ENCODE measurements at places on chromosomes 12 and 14. TPM values are rescaled to one million over a fixed set of nuclear protein-coding genes. Genes with fewer than 3 reads are reported as not detected.

The C14orf180 gene
- total RNA-seq: not detected

The LRP6 gene
- total RNA-seq: 72.2 TPM

The KRT8 gene
- 412 TPM for total RNA-seq

The CLEC4E gene
- 10.5 TPM for total RNA-seq

The SLC24A4 gene
- 2.1 TPM for total RNA-seq

The GZMB gene
- 4.9 TPM for total RNA-seq

The APOF gene
- not detected for total RNA-seq

The AHNAK2 gene
- total RNA-seq: 19.8 TPM

The HOXC9 gene
- total RNA-seq: 0.23 TPM

The AGAP2 gene
- 6.3 TPM for total RNA-seq

The TAS2R7 gene
- not detected for total RNA-seq

The GPX2 gene
- 3.0 TPM for total RNA-seq

The NFE2 gene
- 2.7 TPM for total RNA-seq

The C12orf56 gene
- not detected for total RNA-seq

The ASCL1 gene
- total RNA-seq: not detected

The TMEM229B gene
- total RNA-seq: 8.5 TPM

The TGM1 gene
- total RNA-seq: 29.2 TPM

The PAWR gene
- 48.3 TPM for total RNA-seq

The ADCY4 gene
- total RNA-seq: 47.4 TPM

The CLEC1B gene
- total RNA-seq: not detected

The ZFYVE21 gene
- 72.8 TPM for total RNA-seq

The GYS2 gene
- total RNA-seq: not detected

The CIDEB gene
- 9.4 TPM for total RNA-seq

The AVPR1A gene
- total RNA-seq: 2.5 TPM

The NOVA1 gene
- 3.0 TPM for total RNA-seq

The POTEG gene
- not detected for total RNA-seq

The KHNYN gene
- total RNA-seq: 63.7 TPM

The ABCD2 gene
- total RNA-seq: not detected

The B4GALNT3 gene
- total RNA-seq: 22.2 TPM

The RIN3 gene
- 88.0 TPM for total RNA-seq

The MYH7 gene
- total RNA-seq: not detected
